Breast epithelium (tissue), 4 donors: ENCODE measurements at places on chromosomes 7 and 10. TPM values are rescaled to one million over a fixed set of nuclear protein-coding genes. Genes with fewer than 3 reads are reported as not detected.

- H3K36me3 ChIP-seq, result no peaks in the 10 kb centered on the region
- DNase-seq, result no peak
- H3K4me1 ChIP-seq, result no peaks in the 10 kb centered on the region
- H3K27me3 ChIP-seq, result no peaks in the 10 kb centered on the region
- H3K4me3 ChIP-seq, result peak overlapping the region; percentile 72
These were observed 1.9 kb downstream of the PTEN start for GRCh38 chr10:87865241-87865881.

DNA sequence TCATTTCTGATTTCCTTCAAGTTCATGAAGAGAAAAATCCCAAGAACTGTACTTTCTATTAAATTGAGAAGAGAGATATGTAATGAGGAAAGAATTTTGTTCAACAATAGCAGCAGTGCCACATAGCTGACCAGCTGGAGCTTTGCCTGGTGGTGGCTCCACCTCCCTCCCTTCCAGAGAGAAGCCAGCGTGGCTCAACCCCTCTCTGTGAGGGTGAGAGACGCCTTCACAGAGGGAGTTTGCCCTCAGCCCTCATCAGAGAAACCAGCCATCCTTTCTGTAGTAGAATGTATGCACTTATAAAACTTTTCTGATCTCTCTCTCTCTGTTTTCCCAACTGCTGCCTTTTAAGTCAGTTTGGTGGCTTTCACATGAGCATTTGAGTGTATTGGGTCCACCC is 20.5 kb upstream of the COL1A2 start:
- no peak for DNase-seq
- H3K36me3 ChIP-seq, result no peaks in the 10 kb centered on the region
- H3K27ac ChIP-seq, result peak overlapping the region; percentile 84
- peak overlapping the region; percentile 47 for H3K4me3 ChIP-seq

GRCh38 chr7:29490094-29490607 is 73.5 kb upstream of the PRR15 start:
- no peaks in the 10 kb centered on the region for H3K4me1 ChIP-seq
- no peak overlapping the region for H3K27ac ChIP-seq
- H3K27me3 ChIP-seq, result no peaks in the 10 kb centered on the region
- H3K36me3 ChIP-seq, result no peaks in the 10 kb centered on the region
- H3K4me3 ChIP-seq, result no peak overlapping the region

The SLC13A1 gene
- not detected for total RNA-seq
